ENCODE measurements at places on chromosomes 7 and 10. TPM values are rescaled to one million over a fixed set of nuclear protein-coding genes. Genes with fewer than 3 reads are reported as not detected.
A peak's percentile ranks its signal among the peaks of the same experiment; 100 is the strongest.

TAS2R41 gene
- 0.34 TPM for total RNA-seq

PPP1R3C gene
- 4.7 TPM for total RNA-seq

OR2A1 gene
- not detected for total RNA-seq

UPK3B gene
- 4.3 TPM for total RNA-seq

GRCh38 chr7:70318511-70318910 is 720.2 kb downstream of the AUTS2 start:
- DNase-seq, result no peak

DNA sequence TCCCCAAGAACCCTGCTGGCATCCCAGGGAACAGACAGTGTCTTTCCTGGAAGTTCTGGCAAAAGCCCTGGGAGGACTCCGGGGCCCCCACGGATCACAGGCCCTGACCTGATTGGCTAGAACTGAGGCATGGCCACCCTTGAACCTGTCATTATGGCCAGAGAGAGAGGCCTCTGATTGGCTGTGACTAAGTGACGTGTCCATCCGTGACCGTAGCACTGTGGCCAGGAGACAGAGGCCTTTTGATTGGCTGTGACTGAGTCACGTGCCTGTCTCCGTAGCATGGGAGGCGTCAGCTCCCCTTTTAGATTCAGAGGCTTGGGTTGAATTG is 163.8 kb downstream of the RGS10 start:
- no peak for DNase-seq

DNA sequence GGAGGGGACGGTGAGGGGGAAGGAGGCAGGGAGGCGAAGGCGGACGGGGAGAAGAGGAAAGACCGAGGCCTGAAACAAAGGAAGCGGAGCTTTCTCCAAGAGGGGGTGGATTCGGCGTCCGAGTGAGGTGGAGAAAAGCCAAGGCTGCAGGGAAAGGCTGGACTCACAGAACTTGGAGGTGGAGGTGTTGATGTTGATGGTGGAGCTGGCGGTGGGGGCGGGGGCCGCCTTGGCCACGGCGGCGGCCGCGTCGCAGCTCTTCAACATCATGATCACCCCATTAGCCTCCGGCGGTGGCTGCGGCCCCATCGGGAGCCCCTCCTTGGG is 578 bp downstream of the CACUL1 start:
- peak; percentile 69 for DNase-seq

DNA sequence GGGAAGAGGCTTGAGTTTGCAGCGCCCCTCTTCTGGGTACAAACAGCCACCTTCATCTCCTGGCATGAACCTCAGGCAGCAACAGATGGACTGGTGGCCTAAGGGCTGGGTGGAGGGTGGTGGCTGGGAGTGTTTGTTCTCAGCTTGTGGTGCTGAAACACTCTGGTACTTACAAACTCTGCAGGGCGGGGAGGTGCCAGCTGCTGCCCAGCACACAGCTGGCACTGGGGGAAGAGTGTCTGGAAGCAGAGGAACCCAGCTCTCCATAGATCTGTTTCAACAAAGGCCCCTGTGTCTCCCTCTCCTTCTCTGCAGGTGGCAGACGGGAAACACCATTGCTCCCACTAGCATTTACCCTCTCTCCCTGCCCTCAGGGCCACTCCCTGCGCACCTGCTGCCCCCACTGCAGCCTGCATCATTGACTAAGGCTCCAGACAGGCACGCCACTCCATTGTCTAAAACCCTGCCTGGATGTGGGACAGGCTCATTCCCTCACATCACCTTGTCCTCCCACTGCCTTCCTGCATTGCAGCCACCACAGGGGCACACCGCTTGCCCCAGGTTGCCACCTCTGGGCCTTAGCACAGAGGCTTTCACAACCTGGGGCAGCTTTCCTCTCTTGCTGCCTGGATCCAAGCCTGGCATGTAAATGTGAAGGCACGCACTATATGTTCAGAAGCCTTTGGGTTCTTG is 6.5 kb downstream of the ARHGAP22 start:
- peak; percentile 20 for DNase-seq

DNA sequence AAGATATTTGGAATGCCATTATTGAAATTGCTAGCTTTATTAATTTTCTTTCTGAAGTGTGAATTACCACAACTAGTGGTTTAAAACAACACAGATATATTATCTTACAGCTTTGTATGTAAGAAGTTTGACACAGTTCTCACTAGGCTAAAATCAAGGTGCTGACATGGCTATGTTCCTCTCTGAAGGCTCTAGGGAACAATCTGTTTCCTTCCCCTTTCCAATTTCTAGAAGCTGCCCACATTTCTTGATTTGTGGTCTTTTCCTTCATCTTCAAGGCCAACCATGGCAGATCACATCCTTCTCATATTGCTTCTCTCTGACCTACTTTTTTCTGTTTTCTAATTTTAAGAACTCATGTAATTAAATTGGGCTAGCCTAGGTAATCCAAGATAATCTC is 43.3 kb upstream of the SLC26A3 start:
- no peak for DNase-seq

DNA sequence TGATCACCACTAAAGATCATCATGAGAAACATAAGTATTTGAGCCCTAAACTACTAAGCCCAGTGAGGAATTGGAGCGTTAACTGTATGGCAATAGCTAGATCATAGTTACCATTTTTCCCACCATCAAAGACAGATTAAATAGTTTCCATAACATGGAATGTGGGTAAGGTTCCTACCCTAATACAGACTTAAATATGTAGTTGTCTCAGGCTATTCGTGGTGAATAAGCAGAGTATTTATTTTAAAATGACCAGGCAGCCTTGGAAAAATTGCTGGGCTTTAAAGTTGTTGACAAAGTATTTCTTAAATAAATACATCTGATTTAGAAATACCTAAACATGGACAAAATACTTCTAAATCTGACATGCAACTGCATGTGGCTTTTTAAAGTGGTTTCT is 106.8 kb downstream of the NT5C2 start:
- no peak for DNase-seq

DNA sequence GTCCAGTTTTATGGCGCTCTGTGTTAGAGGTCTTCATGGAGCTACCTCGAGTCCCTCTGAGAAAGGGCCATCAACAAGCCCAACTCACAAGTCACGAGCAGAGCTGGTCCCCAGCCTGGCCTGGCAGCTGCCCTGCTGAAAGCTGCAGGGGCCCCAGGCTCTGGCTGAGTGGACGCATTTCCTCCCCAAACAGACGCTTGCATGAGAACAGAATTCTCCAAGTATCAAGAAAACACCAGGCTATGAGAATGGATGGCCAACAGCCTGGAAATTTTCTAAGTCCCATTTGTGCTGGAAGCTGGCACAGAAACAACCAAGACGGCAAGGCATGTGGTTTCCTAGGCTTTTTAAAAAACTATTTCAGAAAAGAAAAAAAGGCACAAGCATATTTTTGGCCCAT is 114.8 kb downstream of the FAM53B start:
- no peak for DNase-seq

- peak; percentile 85 for DNase-seq
Measured at GRCh38 chr10:133276435-133277201, at the start of gene ADAM8. Gene ADAM8 (minus strand): TSS chr10:133276868. CDS start chr10:133276817, 51 bp downstream.
